ENCODE measurements at places on chromosomes 2 and 18.
A peak's percentile ranks its signal among the peaks of the same experiment; 100 is the strongest.

- DNase-seq, result peak; percentile 71
Measured at GRCh38 chr18:8657873-8658470, 47.4 kb upstream of the MTCL1 start.

GRCh38 chr2:220275454-220275853 lies 648.0 kb downstream of the SLC4A3 start:
- peak; percentile 14 for DNase-seq

- no peak for DNase-seq
Measured at GRCh38 chr2:20132990-20133535, 81.6 kb upstream of the LAPTM4A start.

- peak; percentile 35 for DNase-seq
Measured at GRCh38 chr2:205706769-205707381, 24.6 kb downstream of the NRP2 start.

DNA sequence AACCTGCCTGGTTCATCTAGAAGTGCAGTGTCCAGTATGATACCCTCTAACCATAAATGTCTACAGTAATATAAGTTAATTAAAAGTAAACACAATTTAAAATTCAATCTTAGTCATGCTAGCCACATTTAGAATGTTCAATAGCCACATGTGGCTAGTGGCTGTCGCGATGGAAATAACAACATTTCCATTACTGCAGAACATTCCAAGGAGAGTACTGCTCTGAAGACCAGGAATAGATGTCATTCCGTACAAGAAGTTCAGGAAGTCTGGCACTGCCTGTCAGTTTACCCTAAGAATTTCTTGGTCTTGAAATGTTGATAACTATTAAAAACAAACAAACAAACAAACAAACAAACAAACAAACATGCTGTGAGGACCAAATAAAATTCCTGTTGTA lies 17.2 kb downstream of the LANCL1 start:
- no peak for DNase-seq

DNA sequence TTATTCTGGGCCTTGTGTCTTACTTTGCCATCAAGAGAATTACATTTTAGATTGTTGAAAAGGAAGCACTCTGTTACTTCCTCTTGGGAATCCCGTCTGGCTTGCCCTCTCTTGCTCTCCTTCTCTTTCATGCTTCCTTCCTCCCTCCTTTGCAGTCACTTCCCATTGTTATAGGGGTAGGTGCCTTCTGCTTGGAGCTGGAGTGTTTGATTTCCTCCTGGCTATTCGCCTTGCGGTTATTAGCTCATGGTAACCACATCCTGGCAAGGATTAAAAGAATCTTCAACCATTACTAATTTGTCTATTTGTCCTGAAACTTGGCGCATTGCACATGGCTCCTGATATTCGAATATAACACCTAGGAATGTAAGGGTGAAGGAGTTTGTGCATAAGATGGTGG lies 115.0 kb downstream of the CERS6 start:
- no peak for DNase-seq

GRCh38 chr2:238941262-238941792 lies 93.4 kb downstream of the TWIST2 start:
- DNase-seq, result no peak

- no peak for DNase-seq
Measured at GRCh38 chr2:211800001-211800400, 738.6 kb downstream of the ERBB4 start.

DNA sequence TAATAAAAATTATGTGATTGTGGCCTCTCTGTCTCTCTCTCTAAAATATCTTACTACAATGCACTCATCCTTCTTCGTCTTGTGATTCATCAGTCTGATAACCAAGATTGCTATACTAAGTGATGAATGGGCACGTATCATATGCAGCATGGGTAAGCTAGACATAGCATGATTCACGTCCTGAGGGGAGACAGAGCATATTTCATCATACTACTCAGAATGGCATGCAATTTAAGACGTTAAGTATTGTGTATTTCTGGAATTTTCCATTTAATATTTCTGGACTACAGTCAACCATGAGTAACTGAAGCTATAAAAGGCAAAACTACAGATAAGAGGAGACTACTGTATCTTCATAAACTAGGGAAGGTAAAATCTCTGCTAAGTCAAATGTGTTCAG lies 97.0 kb upstream of the CD226 start:
- no peak for DNase-seq

- DNase-seq, result no peak
Measured at GRCh38 chr2:43355399-43355798, 129.0 kb upstream of the ZFP36L2 start.

GRCh38 chr2:235268535-235268934 lies 225.3 kb upstream of the AGAP1 start:
- peak; percentile 37 for DNase-seq

- no peak for DNase-seq
Measured at GRCh38 chr2:147165697-147166382, 679.0 kb upstream of the ACVR2A start.

DNA sequence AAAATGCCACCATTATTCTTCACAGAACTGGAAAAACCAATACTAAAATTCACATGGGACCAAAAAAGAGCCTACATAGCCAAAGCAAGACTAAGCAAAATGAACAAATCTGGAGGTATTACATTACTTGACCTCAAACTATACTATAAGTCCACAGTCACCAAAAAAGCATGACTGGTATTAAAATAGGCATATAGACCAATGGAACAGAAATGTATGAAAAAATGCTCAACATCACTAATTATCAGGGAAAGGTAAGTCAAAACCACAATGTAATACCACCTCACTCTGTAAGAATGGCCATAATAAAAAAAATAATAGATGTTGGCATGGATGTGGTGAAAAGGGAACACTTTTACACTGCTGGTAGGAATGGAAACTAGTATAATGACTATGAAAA lies 158.6 kb downstream of the CDH2 start:
- no peak for DNase-seq

DNA sequence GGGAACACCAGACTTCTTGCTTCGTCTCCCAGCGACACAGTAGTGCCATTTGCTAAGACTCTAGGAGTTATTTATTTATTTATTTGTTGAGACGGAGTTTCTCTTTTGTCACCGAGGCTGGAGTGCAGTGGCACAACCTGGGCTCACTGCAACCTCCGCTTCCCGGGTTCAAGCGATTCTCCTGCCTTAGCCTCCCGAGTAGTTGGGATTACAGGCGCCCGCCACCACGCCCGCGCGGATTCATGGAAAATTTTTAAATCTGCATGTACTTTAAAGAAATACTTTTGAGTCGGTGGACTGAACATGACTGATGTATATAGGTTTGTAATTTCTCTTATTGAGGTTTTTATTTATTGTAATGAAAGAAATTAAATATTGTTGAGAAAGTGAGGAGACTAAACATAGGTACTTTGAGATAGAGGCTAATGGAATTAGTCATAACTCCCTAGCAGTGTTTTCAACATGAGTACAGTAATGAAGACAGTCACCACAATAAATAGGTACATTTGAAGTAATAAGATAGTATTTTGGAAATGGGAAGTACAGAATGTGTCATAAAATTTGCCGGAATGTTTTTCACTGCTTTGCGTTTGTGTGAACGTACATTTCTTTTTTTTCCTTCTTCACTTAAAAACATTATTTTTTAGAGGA lies 983 bp downstream of the MTX2 start:
- no peak for DNase-seq

- peak; percentile 99 for DNase-seq
Measured at GRCh38 chr2:120252225-120253020, at the start of gene RALB. Gene RALB, plus strand, starts transcription at chr2:120252852. Its CDS starts 25,813 bp downstream, at chr2:120278665.

DNA sequence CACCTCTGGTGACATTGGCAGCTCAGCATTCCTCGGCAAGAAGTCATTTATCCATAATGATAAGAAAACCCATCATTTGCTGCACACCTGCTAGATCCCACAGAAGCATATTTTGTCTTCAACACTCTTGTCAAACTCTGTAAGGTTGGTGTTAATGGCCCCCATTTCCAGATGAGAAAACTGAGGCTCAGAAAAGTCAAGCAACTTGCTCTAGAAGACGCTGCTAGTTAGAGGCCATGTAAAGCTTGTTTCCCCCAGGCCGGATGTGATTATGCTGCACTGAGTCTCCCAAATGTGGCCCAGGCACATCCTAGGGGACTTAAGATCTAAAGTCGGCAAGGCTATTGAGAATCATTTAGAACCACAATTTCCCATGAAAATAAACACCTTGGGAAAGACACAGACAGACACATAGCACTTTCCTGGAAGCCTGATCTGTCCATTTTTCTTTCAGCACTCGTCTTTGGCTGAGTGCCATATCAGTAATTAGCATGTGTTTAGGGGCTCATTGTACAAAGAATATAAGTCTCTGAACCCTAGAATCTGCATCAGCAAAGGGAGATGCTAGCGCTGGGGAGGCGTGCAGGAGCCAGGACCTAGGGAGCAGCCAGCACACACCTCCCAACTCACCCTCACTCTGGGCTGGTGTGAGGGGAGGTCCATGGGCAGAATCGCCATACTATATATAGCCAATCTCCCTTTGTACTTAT lies 39.3 kb downstream of the C1QL2 start:
- no peak for DNase-seq

DNA sequence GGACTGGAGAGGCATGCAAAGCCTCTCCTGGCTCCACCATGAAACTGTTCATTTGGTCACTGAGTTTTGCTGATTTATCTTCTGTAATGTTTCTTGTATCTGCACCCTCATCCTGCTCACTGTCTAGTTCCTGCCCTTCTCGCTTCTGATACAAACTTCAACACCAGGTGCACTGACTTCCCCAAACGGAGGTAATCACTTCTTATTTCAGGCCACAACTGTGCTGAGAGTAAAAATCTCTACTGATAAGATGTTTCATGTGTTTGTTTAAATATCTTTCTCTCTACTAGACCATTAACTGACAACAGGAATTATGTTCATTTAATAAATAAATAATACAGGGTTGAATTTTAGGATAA lies 10.9 kb upstream of the NT5C1B start:
- DNase-seq, result no peak

DNA sequence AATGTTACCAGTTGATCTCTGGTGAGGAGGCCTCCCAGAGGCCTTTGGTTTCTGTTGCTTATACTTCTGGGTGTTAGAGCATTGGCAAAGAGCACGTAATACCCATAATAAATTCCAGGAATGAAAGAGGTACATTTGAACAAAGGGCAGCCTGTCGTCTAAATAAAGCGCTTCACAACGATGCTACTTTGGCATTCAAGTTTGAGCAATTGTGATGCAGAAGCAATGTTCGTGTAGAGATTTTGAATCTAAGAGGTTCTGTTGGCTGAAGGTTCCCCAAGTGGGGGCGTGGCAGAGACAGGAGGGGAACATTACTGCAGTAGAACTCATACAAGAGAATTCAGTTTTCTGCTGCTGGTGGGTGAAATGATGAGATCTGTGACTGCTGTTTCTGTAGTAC lies 27.8 kb downstream of the ZNF532 start:
- no peak for DNase-seq

DNA sequence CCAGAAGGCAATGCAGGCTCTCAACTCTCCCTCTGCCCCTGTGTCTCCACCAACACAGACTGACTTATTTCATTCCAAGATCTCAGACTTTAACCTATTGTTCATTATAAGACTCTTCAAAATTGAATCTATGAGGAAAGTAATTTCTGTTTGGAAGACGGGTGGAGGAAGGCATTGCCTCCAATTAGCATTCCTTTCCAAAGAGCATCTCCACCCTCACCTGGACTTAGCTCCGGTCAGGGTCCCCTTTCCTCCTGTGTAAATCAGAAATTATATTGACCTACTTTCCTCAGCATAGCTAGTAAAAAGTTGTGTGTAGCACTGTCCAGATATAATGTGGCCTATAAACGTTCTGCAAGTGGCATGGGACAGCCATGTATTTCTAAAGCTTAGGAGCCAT lies 230.4 kb upstream of the ACVR2A start:
- DNase-seq, result no peak

GRCh38 chr2:113136828-113137775 lies 9.7 kb downstream of the IL1RN start:
- peak; percentile 54 for DNase-seq

GRCh38 chr18:31634331-31634713 lies 42.6 kb downstream of the TTR start:
- DNase-seq, result no peak

GRCh38 chr2:59570818-59571217 lies 982.6 kb downstream of the BCL11A start:
- no peak for DNase-seq

DNA sequence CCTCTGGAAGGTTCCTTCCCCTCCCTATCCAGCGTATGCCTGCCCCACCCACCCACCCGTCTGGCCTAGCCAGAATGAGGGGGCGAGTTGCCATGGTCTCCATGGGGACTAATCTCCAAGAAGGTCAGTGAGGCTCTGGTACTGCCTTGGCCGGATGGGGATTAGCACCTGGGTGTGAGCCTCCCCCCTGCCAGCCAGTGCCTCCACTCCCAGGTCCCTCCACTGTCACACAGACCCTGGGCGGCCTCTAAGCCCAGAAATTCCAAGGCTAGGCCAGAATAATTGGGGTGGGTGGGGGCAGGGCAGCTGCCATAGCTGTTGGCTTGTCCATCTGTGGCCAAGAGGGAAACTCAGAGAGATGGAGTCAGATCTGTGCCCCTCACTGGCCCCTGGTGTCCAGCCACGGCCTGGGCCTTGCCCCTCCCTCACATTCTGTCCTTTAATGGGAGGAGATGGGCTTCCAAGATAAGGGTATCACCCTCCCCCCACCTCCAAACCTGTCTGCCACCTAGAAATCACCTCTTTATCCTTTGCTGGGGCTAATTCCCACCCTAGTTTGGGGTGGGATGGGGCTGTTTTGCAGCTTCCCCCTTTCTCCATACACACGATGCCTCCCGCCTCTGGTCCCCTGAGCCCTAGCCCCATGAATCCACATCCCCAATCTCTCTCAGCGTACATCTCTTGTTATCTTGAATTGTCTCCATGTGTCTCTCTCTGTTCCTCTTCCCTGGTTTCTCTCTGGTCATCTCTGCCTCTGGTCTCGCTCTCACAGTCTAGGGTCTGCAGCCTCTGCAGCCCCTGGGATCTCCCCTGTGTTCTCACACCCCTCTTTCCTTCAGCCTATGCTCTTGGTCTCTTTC lies 6.0 kb upstream of the CRYBA2 start:
- peak; percentile 97 for DNase-seq

- no peak for DNase-seq
Measured at GRCh38 chr2:230852113-230852512, 12.6 kb upstream of the ITM2C start.

DNA sequence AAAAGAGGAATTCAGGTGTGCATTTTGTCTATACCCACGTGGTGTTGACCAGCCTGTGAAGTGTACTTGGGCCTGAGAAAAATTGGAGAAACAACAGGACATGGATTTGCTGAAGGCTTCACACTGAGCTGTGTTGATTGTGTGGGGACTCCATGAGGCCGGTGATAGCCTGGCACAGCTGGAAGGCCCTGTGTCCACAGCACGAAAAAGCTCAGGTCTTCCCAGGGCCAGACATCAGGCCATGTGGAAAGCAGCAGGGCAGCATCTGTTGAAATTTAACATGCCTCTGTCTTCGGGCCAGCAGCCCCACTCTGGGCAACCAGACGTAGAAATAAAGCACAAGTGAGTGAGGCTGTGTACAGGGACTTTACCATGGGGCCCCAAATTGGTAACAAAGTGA lies 84.1 kb downstream of the HS6ST1 start:
- DNase-seq, result peak; percentile 90

- no peak for DNase-seq
Measured at GRCh38 chr2:38682008-38682575, 16.2 kb downstream of the GALM start.

Measured in mesendoderm (in vitro differentiated cells).